Renal cortex interstitium (tissue), 15 donors: ENCODE measurements at places on chromosomes 1 and 21. TPM values are rescaled to one million over a fixed set of nuclear protein-coding genes. Genes with fewer than 3 reads are reported as not detected.

- DNase-seq: no peak
Observed at GRCh38 chr1:33349081-33349759, 28.3 kb upstream of the A3GALT2 start.

OXCT2 gene
- polyA plus RNA-seq: 1.5 TPM

GRCh38 chr1:198929111-198929604 lies 290.3 kb downstream of the PTPRC start:
- DNase-seq: no peak

TMEM61 gene
- 0.65 TPM for polyA plus RNA-seq

DNA sequence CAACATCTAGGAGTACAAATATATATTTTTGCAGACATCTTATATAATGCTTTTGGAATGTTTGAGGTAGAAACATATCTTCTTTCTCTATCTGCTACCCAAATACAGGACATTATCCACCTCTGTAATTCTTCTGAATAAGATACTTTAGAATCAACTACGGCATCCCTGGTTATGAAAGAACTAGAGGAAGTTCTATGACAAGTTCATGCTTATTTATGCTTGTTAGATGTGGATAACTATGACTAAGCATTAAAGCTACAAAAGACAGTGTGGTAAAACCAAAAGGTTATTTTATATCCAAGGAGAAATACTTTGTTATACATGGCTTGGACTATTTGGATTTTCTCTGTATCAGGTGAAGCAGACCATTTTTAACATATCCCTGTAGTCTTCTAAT lies 894.0 kb downstream of the KCNT2 start:
- DNase-seq: no peak

GRCh38 chr1:39992234-39992633 lies 37.3 kb downstream of the MFSD2A start:
- DNase-seq: no peak

EDARADD gene
- 9.0 TPM for polyA plus RNA-seq

DNA sequence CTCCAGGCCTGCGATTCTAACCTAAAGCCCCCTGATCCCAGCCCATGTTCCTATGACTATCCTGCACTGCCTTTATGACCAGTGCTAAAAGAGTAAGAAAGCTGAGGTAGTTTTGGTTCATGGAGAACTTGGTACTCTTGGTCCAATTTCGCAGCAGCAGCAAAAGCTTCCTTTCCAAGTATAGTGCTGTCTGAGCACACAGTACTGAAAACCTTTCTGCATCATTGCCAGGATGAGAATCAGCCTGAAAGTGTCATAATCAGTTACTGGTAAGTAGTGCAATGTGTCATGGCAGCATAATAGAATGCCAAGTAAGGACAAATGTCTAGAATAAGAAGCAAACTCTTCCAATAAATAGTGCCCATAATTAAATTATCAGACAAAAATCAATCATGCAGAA lies 889.6 kb upstream of the ADGRL4 start:
- no peak for DNase-seq

TIE1 gene
- polyA plus RNA-seq: 39.5 TPM

EXO1 gene
- 19.1 TPM for polyA plus RNA-seq

DNA sequence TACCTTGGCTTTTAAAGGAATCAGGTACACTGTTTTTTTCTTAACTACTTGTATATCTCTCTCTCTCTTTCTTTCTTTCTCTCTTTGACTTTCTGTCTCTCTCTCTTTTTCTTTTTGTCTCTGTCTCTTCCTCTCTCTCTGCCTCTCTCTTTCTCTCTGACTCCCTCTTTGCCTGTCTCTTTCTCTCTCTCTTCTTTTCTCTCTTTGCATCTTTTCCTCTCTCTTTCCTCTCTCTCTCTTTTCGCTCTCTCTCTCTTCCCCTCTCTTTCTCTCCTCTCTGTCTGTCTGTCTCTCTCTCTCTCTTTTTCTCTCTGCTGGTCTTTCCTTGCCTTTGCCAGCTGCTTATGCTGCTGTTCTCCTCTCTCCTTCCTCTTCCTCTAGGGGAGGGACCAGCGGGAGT lies 143.2 kb downstream of the TRIM33 start:
- DNase-seq: no peak

- DNase-seq: no peak
Observed at GRCh38 chr1:117662667-117663066, 56.8 kb downstream of the TENT5C start.

- DNase-seq: no peak
Observed at GRCh38 chr1:215181518-215181917, 99.0 kb downstream of the KCNK2 start.

GRCh38 chr1:10387677-10388386 lies 11.0 kb upstream of the PGD start:
- DNase-seq: no peak

DNA sequence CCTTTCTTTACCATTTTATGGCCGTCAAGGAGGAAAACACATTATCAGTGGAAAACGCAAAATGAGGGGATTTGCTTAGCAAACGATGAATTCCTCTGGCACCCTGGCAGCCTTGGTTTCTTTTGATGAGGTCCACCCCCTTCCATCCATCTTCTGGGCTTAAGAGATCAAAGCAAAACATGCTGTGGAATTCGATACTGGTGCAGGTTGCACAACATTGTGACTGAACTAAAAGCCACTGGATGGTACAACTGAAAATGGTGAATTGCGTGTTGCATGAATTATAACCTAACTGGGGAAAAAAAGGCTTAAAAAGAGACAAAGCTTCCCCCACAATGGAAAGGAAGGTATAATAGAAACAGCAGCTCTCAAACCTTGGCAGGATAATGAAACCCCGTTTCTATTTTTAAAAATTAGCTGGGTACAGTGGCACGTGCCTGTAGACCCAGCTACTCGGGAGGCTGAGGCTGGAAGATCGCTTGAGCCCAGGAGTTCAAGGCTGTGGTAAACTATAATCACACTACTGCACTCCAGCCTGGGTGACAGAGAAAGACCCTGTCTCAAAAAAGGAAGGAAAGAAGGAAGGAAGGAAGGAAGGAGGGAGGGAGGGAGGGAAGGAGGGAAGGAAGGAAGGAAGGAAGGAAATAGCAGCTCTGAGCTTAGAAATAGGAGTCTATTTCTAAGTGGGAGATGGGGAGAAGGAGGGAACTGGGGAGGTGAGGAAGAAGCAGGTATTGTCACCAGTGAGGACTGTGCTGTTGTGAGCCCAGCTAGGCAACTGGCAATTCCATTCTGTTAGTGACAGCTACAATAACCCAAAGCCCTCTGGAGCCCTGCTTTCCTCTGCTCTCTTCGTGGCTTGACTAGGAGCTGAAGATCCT lies 29.0 kb upstream of the LGALS8 start:
- no peak for DNase-seq

ATP1A4 gene
- polyA plus RNA-seq: 0.12 TPM

- DNase-seq: no peak
Observed at GRCh38 chr1:30474818-30475200, 248.6 kb downstream of the MATN1 start.

OR2T35 gene
- not detected for polyA plus RNA-seq

CACNA1S gene
- polyA plus RNA-seq: 0.44 TPM

G0S2 gene
- polyA plus RNA-seq: 12.6 TPM

DBT gene
- 30.0 TPM for polyA plus RNA-seq

DNA sequence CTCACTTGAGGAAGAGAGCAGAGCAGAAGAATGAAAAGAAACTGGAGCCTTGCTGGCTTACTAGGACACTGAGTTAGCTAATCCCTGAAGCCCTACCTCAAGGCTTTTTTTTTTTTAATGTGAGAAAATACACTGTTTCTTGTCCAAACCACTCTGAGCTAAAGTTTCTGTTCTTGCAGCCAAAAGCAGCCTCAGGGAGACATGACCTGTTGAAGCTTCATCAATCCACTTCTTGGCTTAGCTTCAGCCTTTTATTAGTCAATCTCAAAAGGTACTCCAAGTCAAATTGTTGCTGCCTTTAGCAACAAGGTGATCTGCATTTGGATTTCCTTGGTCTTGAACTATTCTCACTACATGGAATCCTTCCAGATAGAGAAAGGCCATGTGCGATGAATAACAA lies 33.7 kb downstream of the CCDC185 start:
- no peak for DNase-seq

DNA sequence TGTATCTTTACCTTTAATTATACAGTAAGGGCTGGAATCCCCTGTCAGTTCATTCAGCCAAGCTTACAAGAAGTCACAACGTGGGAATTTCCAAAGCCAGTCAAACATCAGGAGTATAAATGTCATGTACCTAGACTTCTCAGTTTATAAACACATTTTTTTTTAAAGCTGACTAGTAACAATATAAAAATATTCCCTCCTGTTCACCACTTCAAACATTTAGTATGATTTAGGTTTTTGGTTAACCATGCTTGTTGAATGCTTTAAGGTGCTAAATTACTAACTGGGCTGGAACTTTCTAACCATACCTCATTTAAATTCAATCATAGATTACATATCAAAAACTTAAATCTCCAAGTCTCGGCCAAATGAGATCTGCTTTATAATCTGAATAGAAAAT lies 44.0 kb downstream of the JAK1 start:
- no peak for DNase-seq

MYBPH gene
- polyA plus RNA-seq: 0.23 TPM

SMCP gene
- polyA plus RNA-seq: not detected

- no peak for DNase-seq
Observed at GRCh38 chr1:44040418-44040817, 9.2 kb upstream of the SLC6A9 start.

TTLL7 gene
- polyA plus RNA-seq: 4.3 TPM

PTPN7 gene
- polyA plus RNA-seq: 1.7 TPM

- no peak for DNase-seq
Observed at GRCh38 chr1:1564268-1564667, 10.4 kb downstream of the SSU72 start.

DNA sequence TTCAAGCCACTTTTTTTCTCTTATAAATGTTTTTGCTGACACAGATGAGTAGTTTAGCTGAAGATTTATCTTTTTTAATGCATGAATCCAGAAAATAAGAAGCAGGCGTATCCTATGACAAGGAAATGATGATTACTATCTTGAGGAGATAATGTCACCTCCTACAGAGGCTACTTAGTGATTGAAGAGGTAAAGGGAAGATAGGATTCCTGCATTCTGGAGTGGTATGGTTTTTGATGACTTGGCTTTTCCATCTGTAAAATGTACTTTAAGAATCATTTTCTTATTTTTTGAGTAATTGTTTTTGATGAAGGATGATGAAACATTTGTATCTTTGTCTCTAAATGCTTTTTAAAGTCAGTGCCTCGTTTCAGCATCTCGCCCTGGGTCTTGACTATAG lies 122.9 kb downstream of the SPATA46 start:
- no peak for DNase-seq

RNPEP gene
- polyA plus RNA-seq: 69.6 TPM

DNA sequence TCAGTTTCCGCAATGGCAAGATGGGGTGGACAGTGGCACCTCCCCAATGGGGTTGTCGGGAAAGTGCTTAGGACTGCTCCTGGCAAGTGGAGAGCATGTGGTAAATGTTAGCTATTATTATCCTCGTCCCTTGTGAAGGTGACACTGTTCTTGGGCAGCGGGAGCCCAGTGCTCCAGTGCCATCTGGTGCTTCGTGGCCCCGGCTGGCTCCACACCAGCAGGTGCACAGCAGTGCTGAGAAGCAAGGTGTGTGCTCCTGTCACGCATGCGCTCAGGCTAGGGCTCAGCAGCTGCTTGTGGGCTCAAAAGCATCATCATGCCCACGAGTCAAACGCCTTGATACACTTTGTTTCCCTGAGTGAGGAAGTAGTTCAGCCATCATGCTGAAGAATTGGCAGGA lies 24.9 kb upstream of the KCNC4 start:
- no peak for DNase-seq

- no peak for DNase-seq
Observed at GRCh38 chr1:178536329-178536728, 23.4 kb downstream of the TEX35 start.

- DNase-seq: no peak
Observed at GRCh38 chr1:25063591-25064416, 133.7 kb upstream of the RUNX3 start.

DNA sequence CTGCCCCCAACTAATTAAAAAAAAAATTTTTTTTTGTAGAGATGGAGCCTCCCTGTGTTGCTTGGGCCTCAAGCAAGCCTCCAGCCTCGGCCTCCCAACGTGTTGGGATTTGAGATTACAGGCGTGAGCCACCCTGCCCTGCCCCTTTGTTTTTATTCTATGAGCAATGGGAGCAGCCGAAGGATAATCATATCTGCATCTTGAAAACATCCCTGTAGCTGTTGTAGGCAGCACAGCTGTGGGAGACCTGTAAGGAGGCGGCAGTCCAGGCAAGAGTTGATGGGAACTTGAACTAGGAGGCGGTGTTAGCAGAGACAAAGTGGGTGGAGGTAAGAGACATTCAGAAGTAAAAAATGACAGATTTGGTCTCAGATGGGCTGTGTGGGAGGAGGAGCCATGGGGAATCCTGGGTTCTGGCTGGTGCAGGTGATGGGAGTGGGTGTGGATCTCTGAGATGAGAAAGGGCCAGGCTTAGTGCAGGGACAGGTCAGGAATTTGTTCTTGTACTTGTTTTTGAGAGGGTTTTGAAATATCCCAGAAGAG lies 31.3 kb downstream of the STUM start:
- DNase-seq: no peak

DNA sequence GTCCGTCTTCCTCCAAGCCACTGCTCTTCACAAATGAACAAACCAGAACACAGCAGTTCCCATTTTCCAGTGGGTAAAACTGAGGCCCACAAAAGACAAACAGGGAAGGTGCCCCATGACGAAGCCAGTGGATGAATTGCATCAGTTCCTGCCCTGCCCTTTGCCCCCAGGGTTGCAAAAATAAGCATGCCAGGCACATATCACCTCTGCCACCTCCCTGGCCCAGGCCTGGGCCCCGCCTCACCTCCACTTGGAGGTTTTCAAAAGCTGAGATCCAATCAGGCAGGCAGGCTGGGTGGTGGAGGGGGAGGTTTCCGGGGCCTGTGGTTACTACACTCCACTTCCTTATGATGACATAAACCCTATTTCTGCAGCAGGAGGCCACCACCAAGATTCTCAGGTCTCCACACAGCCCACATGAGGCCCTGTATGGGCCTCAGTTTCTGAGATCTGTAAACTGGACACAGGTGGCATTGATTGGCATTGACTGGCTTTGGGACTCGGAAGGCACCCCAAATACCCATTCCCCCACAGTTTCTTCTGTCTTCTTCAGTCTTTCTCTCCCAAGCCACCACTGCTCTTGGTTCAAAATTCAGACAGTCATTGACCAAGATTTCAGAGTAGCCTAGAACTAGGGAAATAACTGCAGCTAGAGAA lies 4.1 kb downstream of the KIF21B start:
- no peak for DNase-seq

LY9 gene
- 0.08 TPM for polyA plus RNA-seq

DNA sequence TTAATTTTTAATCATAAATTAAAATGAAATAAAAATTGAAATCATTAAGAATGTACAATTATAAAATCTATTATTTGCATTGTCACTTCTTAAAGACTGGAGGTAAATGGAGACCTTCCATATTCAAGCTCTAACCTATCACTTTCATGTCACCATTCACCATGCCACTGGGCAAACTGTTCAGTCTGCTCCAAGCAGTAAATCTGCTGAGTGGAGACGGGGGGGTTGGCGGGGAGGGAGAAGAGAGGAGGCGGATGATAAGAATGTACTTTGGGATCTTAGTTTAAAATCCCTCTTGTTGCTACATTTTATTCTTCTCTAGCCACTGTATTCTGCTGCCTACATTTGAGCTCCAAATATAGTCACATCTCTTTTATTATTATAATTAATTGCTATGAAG lies 365.9 kb upstream of the NFIA start:
- DNase-seq: no peak

- DNase-seq: no peak
Observed at GRCh38 chr1:235766794-235767285, 99.9 kb downstream of the LYST start.

LRRN2 gene
- polyA plus RNA-seq: 14.2 TPM
